Heart left ventricle (tissue), 16 donors: ENCODE measurements at places on chromosomes 4 and X. TPM values are rescaled to one million over a fixed set of nuclear protein-coding genes. Genes with fewer than 3 reads are reported as not detected.

RHOXF2B gene
- polyA plus RNA-seq: not detected

EDNRA gene
- 3.8 TPM for polyA plus RNA-seq

DNA sequence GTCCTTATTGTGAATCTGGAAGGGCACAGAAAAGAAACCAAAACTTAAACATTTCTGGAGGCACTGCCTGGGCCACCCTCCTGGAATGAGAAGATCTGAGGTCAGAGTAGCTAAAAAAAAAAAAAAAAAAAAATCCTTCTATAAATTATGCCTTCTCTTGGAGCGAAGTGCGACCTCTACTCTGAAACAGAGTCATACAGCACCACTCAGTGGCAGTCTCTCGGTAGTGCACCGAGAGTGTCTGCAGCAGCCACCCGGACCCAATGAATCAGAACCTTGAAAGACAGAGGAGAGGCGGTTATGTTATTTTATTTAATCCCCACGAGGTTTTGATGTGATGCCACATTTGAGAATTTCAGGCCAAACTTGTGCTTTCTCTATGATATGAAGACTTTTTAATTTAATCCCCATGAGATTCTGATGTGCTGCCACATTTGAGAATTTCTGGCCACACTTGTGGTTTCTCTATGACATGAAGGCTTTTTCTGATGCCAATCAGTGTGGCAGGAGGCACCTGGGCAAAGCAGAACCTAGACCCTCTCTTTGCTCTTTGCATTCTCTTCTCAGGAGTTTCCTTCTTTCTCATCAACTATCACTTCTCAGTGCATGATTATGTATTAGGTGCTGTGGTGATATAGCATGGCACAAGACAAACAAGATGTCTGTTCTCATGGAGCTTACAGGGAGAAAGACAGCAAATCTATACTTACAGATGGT, 5.6 kb upstream of the CT47C1 start:
- no peaks in the 10 kb centered on the region for H3K4me1 ChIP-seq
- no peaks in the 10 kb centered on the region for H3K36me3 ChIP-seq
- no peak overlapping the region for H3K4me3 ChIP-seq
- H3K27ac ChIP-seq: no peak overlapping the region
- DNase-seq: peak; percentile 48

DNA sequence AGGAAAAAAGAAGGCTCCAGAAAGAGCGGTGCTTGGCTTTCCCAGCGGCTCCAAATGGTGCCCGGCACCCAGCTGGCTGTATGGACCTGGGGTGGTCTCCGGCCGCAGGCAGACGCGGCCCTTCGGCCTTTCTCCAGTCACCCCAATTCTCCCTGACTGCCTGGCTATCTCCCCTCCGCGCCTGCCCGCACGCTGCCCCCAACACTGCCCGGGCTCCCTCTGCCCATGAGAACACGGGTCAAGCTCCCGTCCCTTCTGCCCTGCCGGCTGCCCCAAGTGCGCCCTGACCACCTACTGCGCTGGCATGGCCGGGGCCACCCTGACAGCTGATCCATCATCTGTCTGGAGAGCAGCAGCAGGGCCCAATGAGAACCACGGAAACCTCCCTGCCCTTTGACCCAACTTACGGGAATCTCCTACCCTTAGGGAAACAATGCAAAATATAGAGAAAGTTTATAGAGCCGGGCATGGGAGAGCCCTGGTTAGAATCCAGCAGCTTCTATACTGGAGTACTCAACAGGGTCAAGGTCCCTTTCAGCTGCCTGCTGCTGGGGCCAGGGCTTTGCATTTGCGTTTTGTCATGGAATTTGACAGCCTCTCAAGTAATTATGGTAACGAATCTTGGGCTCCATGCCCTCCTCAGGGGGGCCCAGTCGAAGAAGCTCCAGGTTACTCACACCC, 1.2 kb upstream of the FAM3A start:
- no peak for DNase-seq
- H3K27me3 ChIP-seq: no peaks in the 10 kb centered on the region
- H3K4me1 ChIP-seq: peaks cover 13% of the 10 kb centered on the region
- H3K27ac ChIP-seq: peak overlapping the region; percentile 93

GRCh38 chr4:155742310-155743015, 16.4 kb upstream of the GUCY1B1 start:
- no peaks in the 10 kb centered on the region for H3K36me3 ChIP-seq
- no peak overlapping the region for H3K27ac ChIP-seq
- H3K27me3 ChIP-seq: no peaks in the 10 kb centered on the region
- DNase-seq: no peak
- H3K4me3 ChIP-seq: no peak overlapping the region

GRCh38 chrX:134628663-134629062, 29.6 kb downstream of the PLAC1 start:
- no peak for DNase-seq
- no peak overlapping the region for H3K4me3 ChIP-seq
- no peaks in the 10 kb centered on the region for H3K36me3 ChIP-seq
- no peaks in the 10 kb centered on the region for H3K27me3 ChIP-seq
- H3K4me1 ChIP-seq: no peaks in the 10 kb centered on the region
- no peak overlapping the region for H3K27ac ChIP-seq

DNA sequence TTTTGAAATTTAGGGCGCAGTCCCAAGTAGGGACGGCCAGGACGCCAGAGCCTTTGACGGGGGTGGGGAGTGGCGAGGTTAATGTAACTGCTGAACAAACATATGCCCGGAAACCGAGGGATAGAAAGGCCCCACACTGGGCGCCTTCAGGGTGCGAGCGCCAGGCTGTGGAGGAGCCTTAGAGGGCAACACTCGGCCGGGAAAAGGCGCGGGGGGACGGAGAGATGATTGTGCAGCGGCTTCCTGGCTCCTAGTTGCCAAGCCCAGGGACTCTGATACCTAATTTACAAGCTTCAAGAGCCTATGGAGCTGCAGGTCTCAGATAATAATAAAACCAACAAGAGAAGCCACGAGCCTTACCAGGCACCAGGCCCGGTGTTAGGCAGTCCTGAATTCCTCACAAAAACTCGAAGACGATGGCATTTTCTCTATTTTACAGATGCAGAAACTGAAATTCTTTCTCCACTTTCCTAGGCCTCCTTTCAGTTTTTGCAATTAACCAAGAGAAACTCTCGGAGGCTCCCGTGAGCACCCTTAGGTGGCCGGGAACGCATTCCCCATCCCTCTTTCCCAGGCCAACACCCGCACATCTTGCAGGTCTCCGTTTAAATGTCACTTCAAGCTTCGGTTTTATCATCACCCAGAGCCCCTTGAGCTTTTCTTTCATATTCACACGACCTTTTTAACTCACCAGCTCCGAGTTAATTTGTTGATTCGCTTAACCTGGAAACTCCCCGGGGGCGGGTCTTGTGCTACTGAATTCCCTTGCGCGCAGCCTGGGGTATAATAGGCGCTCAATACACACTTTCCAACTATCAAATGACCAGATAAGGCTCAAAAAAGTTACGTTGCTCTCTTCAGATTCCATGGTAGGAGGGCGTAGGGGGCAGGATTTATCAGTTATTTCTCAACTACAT, 6.4 kb upstream of the GSX2 start:
- DNase-seq: no peak
- no peaks in the 10 kb centered on the region for H3K36me3 ChIP-seq
- H3K27ac ChIP-seq: no peak overlapping the region
- peaks cover 47% of the 10 kb centered on the region for H3K27me3 ChIP-seq
- no peak overlapping the region for H3K4me3 ChIP-seq
